ENCODE measurements at places on chromosomes 1 and 21.

GRCh38 chr1:190144650-190145049 is 333.0 kb downstream of the BRINP3 start:
- DNase-seq: no peak

DNA sequence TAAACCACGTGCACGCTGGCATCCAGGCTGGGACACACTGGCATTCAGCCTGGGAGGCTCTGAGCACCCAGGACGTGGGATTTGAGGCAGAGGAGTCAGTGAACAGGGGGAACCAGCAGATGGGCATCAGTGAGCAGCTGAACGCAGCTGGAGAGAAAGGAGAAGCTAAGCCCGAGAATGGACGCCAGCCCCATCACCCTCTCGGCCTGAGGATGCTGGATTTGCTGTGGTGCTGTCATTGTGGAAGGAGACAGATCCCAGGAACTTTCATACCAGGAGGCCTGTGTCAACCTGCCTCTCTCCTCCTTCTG is 132.8 kb downstream of the PGBD5 start:
- no peak for DNase-seq

- DNase-seq: peak; percentile 42
Observed at GRCh38 chr1:111848852-111849545, 93.3 kb downstream of the DDX20 start.

DNA sequence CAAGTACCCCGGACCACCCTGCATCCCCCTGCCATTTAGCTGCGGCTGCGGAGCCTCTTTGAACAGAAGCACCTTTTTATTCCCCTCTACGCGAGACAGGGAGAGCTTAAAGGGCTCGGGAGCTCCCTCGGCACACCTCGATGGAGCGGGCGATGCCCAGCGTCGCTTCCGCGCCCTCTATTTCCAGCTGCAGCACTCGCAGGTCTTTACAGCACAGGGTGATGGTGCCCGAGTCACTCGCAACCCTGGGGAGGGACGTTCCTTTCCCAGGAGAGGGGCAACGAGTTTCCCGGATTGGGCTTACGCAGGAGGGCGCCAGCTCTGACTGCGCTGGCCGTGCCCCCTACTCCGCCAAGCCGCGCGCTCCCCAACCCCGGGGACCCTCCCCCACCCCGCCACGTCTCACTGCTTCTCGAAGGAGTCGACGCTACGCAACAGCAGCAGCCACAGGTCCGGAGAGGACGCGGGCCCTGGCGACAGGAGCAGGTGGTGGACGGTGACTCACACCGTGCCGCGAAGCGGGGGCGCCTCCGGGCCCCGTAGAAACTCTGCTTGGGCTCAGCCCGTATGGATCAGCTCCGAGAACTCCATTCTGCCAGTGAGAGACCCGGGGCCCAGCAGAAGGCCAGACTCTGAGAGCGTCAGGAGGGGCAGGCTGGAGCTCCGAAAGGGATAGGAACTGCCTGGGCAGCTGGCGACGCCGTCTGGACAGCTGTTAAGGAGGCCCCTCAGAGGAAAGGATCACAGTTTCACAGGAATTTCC is 5.8 kb upstream of the FAM167B start:
- peak; percentile 50 for DNase-seq

DNA sequence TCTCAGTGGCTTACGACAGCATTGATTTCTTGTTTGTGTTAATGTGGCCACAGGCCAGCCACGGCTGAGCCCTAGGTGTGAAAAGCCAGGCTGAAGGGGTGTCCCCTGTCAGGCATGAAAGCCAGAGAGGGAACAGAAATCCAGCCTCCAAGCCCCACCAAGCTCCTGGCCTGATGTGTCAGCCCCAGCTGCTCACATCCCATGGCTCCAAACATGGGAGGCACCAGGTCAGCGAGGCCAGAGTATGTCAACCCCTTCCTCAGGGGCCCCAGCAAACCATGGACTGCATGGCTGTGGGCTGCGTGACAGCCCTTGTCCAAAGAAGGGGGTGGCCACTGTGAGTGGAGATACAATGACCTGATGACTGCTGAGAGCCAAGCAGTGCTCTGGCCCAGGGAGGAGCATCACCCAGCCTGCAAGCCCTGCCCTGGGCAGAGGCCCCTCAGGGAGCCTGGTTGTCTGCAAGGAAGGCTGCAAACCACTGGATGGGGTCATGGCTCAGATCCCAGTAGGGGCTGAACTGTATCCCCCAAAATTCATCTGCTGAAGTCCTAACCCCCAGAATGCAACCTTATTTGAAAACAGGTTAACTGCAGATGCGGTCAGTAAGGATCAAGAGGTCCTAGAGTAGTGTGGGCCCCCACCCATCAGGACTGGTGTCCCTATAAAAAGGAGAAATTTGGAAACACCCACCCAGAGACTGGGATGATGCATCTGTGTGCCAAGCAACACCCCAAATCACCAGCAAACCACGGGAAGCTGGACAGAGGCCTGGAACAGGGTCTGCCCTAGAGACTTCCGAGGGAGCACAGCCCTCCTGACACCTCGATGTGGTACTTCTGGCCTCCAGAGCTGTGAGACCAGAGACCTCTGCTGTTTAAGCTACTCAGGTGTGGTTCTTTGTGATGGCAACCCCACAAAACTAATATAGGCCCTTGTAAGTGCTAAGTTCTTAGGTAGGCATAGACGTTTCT is 3.3 kb upstream of the MX2 start:
- no peak for DNase-seq

Measured in putamen (tissue), 1 donor.